Dermis blood vessel endothelial cell (primary cell): ENCODE measurements at places on chromosomes 6 and 20. TPM values are rescaled to one million over a fixed set of nuclear protein-coding genes. Genes with fewer than 3 reads are reported as not detected.

RAMACL gene
- 2.9 and 6.6 TPM in 2 replicates for total RNA-seq

HS3ST5 gene
- total RNA-seq = not detected in 2 replicates

FAM83B gene
- not detected in 2 replicates for total RNA-seq

LHFPL5 gene
- total RNA-seq = not detected in 2 replicates

GSTA4 gene
- total RNA-seq = 17.7 and 26.1 TPM in 2 replicates

LY6G6F gene
- total RNA-seq = not detected in 2 replicates

KHDC1 gene
- total RNA-seq = 0.09 TPM in 1 of 2 replicates, not detected in the other

NECAB3 gene
- total RNA-seq = 10.2 and 12.4 TPM in 2 replicates

PTCRA gene
- not detected in 2 replicates for total RNA-seq

ZSCAN16 gene
- total RNA-seq = 13.5 and 19.1 TPM in 2 replicates

CRISP3 gene
- total RNA-seq = not detected in 2 replicates

TXLNB gene
- 0.68 and 0.74 TPM in 2 replicates for total RNA-seq

CD24 gene
- 9.4 and 21.6 TPM in 2 replicates for total RNA-seq

CCDC170 gene
- total RNA-seq = not detected in 2 replicates

FAM184A gene
- 0.17 and 0.33 TPM in 2 replicates for total RNA-seq

LAMP5 gene
- total RNA-seq = 0.34 and 0.84 TPM in 2 replicates

MOG gene
- not detected in 2 replicates for total RNA-seq

PCK1 gene
- total RNA-seq = not detected in 2 replicates

TAF8 gene
- 19.1 and 20.3 TPM in 2 replicates for total RNA-seq

AP5S1 gene
- total RNA-seq = 22.3 and 31.6 TPM in 2 replicates

POU5F1 gene
- 0.68 TPM in 1 of 2 replicates, not detected in the other for total RNA-seq

SEMG1 gene
- total RNA-seq = not detected in 2 replicates
